Fibroblast of lung (primary cell): ENCODE measurements at places on chromosomes 2 and 18. TPM values are rescaled to one million over a fixed set of nuclear protein-coding genes. Genes with fewer than 3 reads are reported as not detected.

The FAHD2A gene
- total RNA-seq, result 25.9 and 32.5 TPM in 2 replicates

The PRKAG3 gene
- total RNA-seq, result 0.26 and 0.33 TPM in 2 replicates

The LOXL3 gene
- total RNA-seq, result 12.6 and 26.4 TPM in 2 replicates

The FOXI3 gene
- not detected in 2 replicates for total RNA-seq

The LYPD6B gene
- total RNA-seq, result not detected in 2 replicates

The RGPD4 gene
- total RNA-seq, result under 0.01 TPM in 1 of 2 replicates, not detected in the other

The AQP12B gene
- not detected in 2 replicates for total RNA-seq
